ENCODE measurements at places on chromosomes 3 and 15.

- DNase-seq: no peak
Measured at GRCh38 chr3:119322021-119322834, 28.0 kb downstream of the ARHGAP31 start.

DNA sequence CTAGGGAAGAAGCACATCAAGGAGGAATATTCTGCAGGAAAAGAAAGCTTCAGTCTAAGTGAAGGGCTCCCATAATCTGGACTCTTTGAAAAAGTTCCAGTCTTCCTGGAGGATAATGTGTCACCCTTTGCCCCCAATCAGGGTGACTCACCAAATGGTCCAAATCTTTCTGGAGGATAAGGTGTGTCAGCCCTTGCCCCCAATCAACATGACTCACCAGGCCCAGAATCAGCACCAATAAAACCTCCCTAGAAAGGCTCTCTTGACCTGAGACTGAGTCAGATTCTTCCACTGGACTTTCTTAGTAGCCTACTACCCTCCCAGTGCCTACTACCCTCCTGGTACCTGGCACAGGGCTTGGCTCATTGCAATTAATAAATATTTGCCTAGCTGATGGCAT lies 9.5 kb upstream of the ARL14 start:
- no peak for DNase-seq

- no peak for DNase-seq
Measured at GRCh38 chr3:133763797-133764683, 17.8 kb downstream of the TF start.

DNA sequence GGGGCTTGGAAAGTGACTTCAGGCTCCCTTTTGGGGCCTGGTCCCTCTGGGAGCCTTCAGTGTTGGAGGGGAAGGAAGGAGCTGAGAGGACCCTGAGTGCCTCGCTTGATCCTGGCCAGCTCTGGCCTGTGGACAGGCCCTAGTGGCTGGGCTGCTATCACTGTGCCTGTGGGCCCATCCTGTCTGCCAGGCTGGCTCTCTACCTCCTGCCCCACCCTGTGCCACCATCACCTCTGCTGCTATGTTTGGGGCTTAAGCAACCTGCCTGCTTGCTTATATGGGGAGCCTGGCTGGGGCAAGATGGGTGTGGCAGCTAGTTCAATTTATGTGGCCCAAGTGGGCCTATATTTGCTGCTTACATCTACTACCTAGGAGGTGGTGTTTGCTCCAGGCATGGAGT lies 7.1 kb downstream of the TEX264 start:
- DNase-seq: no peak

GRCh38 chr3:37130984-37131859 lies 43.2 kb downstream of the LRRFIP2 start:
- DNase-seq: no peak

- peak; percentile 36 for DNase-seq
Measured at GRCh38 chr3:112531358-112531781, 30.4 kb downstream of the ATG3 start.

DNA sequence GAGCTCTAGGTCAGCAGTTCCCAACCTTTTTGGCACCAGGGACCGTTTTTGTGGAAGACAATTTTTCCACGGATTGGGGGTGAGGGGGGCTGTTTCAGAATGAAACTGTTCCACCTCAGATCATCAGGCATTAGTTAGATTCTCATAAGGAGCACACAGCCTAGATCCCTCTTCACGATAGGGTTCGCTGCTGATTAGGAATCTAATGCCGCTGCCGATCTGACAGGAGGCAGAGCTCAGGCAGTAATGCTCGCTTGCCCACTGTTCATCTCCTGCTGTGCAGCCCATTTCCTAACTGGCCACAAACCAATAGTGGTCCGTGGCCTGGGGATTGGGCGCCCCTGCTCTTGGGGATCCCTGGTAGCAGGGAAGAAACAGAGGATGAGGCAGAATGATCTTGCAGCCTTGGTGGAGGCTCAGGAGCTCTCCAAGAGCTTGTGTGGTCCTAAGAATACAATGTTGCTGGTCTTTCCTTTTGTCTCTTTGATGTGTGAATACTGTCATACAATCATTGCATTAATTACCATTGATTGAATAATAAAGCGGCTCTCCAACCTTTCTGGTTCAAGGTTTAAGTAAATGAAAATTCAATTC lies 183.2 kb downstream of the FNDC3B start:
- no peak for DNase-seq

GRCh38 chr15:79170256-79170664 lies 79.7 kb upstream of the RASGRF1 start:
- no peak for DNase-seq

- DNase-seq: no peak
Measured at GRCh38 chr3:53809764-53810400, 36.3 kb downstream of the CHDH start.

DNA sequence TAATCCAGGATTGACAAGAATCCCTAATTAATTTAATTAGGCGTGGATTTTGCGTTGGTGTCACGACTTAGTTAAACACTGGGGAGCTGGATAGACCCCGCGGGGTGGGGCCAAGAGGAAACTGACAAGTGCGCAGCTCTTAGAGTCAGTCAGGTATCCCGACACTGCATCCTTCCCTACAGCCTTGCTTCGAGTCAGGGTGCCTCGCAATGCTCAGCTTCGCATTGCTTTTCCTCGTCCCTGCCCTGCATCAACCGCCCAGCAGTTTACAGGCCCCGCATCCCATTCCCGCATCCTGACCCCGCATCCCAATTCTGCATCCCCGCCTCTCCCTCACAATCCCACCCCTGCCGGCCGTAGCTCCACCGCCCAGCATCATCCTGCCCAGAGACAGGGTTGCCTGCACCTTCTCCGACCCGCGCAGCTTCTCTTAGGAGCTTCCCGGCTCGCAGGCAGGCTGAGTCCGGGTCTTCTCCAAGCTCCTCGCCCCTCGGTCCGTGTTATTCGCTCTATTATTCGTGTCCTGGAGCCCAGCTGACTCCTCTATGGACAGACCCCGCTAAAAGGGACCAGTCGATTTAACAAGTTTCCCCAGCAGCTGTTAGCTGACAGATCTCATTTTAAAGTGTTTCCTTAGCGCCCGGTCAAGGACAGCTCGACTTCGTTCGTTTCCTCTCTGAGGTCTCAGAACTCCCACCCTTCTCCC lies 699 bp upstream of the SHOX2 start:
- DNase-seq: no peak

- DNase-seq: no peak
Measured at GRCh38 chr3:121601212-121601812, 8.1 kb downstream of the FBXO40 start.

DNA sequence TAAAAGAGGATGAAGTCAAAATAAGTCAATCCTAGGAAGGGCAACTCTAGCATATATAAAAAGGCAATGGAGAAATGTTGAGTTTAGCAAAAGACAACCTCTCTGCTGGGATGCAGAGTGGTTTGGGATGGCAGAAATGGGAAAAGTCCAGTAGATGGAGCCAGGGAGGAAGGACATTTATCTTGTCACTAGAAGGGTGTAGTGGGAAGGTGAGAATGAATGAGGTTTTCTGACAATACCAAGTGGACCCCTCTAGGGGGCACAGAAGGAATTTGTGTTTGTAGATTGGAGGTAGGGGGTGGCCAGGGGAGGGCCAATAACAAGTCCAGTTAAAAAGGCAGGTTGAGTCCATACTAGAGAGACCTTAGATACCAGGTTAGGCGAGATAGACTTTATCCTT lies 80.0 kb downstream of the THSD4 start:
- DNase-seq: no peak

- peak; percentile 81 for DNase-seq
Measured at GRCh38 chr3:50587806-50588758, 18.8 kb downstream of the HEMK1 start.

GRCh38 chr3:138254216-138254615 lies 67.1 kb downstream of the ARMC8 start:
- no peak for DNase-seq

DNA sequence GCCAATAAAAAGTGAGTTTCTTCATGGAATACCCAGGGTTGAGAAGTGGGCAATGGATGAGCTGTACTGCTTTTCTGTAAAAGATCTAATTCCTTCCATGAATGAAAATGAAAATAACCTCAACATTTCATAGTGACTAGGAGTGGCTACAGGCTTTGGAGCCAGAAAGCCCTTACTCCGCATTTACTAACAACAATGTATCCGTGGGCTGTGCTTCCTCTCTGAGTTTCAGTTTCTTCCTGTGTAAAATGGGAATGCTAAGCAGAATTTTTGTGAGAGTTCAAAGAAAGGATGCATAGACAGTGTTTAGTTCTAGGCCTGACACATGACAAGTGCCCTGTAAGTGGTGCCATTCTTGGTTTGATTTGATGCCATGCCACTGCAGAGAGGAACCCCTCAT lies 47.5 kb upstream of the TM4SF1 start:
- no peak for DNase-seq
